ENCODE measurements at places on chromosomes 16 and 17. TPM values are rescaled to one million over a fixed set of nuclear protein-coding genes. Genes with fewer than 3 reads are reported as not detected.

DNA sequence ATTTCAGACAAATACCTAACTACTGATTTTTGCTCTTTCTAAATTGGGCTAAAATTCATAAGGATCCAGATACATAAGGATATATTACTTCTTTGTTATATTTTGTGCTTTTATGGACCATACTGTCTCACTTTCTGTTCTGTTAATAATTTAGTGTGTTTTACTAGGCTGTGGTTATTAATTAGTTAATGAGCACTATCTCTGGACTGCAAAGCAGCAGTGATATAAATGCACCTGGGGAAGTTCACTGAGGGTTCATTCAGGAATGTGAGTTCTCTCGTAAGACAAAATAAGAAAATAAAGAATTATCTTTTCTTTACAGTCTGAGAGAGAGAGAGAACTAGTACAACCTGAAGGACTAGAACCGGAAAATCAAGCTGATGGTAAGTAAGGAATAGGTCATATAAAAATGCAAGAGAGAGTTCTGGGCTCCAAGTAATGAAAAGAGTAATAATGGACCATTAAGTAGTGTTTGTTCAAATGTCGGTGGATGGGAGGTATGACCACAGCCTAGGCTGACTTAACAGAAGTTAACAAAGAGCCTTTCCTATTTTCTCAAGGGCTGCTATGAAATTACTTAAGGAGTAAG, 55.6 kb downstream of the IKZF3 start:
- no peak overlapping the region for H3K27ac ChIP-seq
- no peak for DNase-seq
- H3K4me3 ChIP-seq = no peak overlapping the region
- H3K4me1 ChIP-seq = no peaks in the 10 kb centered on the region
- H3K36me3 ChIP-seq = no peaks in the 10 kb centered on the region
- H3K27me3 ChIP-seq = peaks cover 74% of the 10 kb centered on the region

DNA sequence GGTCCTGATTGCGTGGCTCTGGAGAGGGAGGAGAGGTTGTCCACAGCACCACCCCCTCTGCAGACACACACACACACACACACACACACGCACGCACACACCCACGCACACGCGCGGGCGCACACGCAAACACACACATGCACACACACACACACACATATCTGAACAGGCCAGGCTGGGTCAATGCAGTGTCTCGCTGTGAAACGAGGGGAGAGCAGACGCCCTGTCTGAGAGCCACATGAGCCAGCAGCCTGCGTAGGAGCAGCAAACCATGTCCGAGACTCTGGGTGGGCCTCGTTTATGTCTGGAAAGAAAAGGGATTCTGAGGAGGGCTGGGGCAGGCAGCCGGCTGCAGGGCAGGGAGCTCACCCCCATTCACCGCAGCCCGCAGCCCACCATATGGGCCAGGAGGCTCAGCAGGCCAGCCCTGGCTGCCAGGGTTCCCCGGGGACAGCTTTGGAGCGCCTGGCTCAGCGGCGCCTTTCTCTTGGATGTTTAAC, 93.3 kb upstream of the TNRC6C start:
- H3K27ac ChIP-seq = peak overlapping the region; percentile 49
- H3K4me3 ChIP-seq = no peak overlapping the region
- H3K4me1 ChIP-seq = peaks cover 16% of the 10 kb centered on the region
- H3K36me3 ChIP-seq = no peaks in the 10 kb centered on the region
- peaks cover 12% of the 10 kb centered on the region for H3K27me3 ChIP-seq

- no peak overlapping the region for H3K27ac ChIP-seq
- no peaks in the 10 kb centered on the region for H3K4me1 ChIP-seq
- H3K4me3 ChIP-seq = no peak overlapping the region
- H3K36me3 ChIP-seq = peaks cover 14% of the 10 kb centered on the region
- peak; percentile 23 for DNase-seq
Observed at GRCh38 chr16:88596483-88596882, 26.3 kb downstream of the ZC3H18 start.

DNA sequence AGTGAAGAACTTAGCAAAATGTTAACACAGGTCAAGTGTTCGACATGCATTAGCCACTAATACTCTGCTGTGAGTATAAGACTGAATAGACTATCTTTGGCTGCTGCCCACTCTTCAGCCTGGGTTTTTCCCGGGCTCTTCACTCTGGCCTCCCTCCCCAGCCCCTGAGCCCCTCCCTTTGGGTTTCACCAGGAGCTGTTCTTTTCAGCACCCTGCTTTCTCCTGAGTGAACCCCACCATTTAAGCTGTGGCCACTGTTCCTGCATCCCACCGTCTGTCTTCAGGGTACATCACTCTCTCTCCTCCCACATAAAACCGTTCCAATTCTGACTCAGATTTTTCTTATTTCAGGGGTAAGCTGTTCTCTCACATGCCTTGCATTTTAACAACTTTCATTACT, 92.0 kb upstream of the ASIC2 start:
- DNase-seq = no peak
- H3K36me3 ChIP-seq = no peaks in the 10 kb centered on the region
- no peak overlapping the region for H3K4me3 ChIP-seq
- no peaks in the 10 kb centered on the region for H3K27me3 ChIP-seq

- H3K4me1 ChIP-seq = no peaks in the 10 kb centered on the region
- H3K4me3 ChIP-seq = no peak overlapping the region
- DNase-seq = no peak
Observed at GRCh38 chr17:5902181-5903140, 167.7 kb upstream of the WSCD1 start.

GRCh38 chr16:83743241-83743640, 64.5 kb upstream of the HSBP1 start:
- H3K36me3 ChIP-seq = no peaks in the 10 kb centered on the region
- no peaks in the 10 kb centered on the region for H3K27me3 ChIP-seq
- H3K4me1 ChIP-seq = 0 out of 2 replicates have a peak, but pooled peaks cover 8% of the 10 kb centered on the region
- H3K27ac ChIP-seq = no peak overlapping the region
- H3K4me3 ChIP-seq = no peak overlapping the region

DNA sequence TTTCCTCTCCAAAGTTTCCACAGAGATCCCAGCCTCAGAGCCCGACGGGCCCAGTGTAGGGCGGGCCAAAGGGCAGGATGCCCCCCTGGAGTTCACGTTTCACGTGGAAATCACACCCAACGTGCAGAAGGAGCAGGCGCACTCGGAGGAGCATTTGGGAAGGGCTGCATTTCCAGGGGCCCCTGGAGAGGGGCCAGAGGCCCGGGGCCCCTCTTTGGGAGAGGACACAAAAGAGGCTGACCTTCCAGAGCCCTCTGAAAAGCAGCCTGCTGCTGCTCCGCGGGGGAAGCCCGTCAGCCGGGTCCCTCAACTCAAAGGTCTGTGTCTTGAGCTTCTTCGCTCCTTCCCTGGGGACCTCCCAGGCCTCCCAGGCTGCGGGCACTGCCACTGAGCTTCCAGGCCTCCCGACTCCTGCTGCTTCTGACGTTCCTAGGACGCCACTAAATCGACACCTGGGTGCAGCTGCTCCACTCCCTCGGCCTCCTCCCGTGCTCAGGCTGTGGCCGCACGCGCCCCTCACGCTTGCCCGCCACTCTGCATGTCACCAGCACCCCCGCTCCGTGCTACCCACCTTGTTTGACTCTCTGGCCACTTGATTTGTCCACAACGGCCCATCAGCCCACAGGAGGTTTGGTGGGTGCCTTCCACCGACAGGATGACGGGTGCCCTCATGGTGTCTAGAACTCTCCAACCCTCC, 15.3 kb upstream of the STH start:
- H3K27ac ChIP-seq = no peak overlapping the region
- DNase-seq = no peak
- H3K27me3 ChIP-seq = 0 out of 2 replicates have a peak, but pooled peaks cover 13% of the 10 kb centered on the region

The CEP295NL gene
- total RNA-seq = 0.11 TPM
